GM06990 (cell line): ENCODE measurements at places on chromosomes 3 and 15.

DNA sequence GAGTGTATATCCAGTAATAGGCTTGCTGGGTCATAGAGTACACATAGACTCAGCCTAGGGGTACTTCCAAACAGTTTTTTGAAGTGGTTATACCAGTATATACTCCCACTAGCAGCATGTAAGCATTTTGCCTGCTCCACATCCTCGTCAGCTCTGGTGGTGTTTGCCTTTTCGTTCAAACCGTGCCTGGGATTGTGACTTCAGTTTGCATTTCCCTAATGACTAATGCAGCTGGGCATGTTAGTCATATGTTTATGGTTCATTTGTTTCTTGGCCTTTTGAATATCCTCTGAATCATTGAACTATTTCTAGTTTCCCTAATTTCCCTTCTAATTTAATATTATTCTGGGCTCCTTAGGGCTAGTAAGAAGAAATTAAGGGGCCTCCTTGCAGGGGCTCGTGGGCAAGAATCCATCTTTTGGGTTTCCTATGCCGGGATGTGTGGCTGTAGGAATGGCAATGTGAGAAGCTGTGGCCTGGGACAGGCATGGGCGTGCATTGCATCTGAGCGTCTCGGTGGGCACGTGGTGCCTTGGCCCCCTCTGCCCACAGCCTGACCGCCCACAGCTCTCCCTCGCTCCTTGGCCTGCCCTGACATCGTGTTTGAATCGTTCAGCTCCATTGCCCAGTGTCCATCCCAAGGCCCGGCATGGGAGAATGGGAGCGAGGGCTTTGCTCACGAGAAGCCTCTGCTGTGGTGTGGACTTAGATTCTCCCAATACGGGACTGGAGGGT, 26.4 kb downstream of the FAH start:
- DNase-seq: no peak

DNA sequence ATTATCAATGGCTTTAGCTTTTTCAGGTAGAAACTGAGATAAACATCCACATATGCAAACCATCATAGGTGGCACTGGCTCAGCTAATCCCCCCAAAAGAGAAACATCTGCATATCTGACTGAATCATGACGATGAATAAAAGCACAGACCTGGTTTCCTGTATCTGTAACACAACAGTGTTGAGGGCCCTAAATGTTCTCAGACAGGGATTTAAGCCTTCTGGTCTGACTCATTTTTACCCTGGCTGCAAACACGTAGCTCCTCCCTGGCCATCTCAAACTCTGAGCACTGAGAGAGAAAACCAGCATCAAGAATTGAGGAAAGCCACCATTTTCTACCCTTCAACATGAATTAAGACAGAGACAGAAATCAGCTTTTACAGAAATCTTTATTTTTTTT, 35.2 kb downstream of the GLB1 start:
- DNase-seq: peak; percentile 34

GRCh38 chr15:38895326-38896255, 331.0 kb upstream of the RASGRP1 start:
- DNase-seq: no peak

GRCh38 chr3:72594615-72595215, 253.5 kb downstream of the SHQ1 start:
- no peak for DNase-seq

GRCh38 chr3:183533412-183534132, 21.9 kb downstream of the KLHL6 start:
- DNase-seq: no peak

DNA sequence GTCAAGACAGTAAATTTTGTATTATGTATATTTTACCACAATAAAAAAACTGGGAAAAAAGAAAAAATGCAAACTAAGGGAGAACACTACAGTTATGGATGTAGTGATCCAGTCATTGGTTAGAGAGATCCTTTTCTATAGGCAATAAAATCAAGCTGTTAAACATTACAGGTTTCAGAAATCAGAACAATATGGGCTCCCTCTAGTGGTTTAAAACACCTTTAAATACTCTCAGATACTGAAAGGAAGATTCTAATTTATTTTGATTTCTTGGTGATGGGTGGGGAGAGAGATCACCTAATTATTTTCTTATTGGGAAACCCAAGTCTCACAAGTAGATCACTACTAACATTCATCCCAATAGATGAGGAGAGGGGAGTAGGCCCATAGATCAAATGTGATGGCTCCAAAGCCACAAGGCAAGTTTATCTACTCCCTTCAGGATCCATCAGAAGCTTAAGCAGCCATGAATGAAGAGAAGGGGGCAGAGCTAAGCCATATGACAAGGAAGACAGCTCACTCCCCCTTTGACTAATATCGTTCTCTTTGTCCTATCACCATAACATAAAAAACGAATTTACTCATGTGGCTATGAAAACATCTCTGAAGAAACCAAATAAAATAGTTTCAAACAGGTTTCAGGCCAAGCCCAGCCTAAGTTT, 118.6 kb downstream of the ANO10 start:
- DNase-seq: no peak

DNA sequence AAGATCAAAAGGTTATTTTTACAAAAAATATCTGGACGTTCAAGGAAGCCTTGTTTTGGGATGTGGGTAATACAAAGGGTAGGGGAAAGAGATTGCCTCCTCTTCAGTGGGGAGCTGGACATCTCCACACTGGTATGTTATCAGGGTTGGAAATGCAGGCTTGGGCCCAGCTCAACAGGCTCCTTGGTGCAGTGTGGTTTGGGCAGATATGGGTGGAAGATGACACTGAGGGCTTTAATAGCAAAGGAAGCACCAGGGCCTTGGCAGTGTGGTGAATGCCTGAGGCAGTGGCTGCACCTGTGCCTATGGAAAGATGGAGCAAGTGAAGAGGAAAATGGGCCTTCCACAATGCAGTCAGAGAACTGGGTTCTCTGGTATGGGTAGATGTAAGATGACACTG, 11.2 kb upstream of the MED12L start:
- no peak for DNase-seq

DNA sequence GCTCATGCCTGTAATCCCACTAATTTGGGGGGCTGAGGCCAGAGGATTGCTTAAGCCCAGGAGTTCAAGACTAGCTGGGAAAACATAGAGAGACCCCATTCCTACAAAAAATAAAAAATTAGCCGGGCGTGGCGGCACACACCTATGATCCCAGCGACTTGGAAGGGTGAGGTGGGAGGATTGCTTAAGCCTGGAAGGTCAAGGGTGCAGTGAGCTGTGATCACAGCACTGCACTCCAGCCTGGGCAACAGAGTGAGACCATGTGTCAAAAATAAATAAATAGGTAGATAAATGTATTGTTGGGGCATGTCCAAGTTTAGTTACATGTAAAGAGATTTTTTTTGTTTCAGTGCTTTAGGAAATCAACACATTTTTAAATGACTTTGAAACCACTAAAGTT, 36.4 kb downstream of the SLC12A1 start:
- DNase-seq: no peak

GRCh38 chr3:13338231-13338630, 81.9 kb downstream of the NUP210 start:
- no peak for DNase-seq
